ENCODE measurements at places on chromosomes 7 and 10. TPM values are rescaled to one million over a fixed set of nuclear protein-coding genes. Genes with fewer than 3 reads are reported as not detected.

DNA sequence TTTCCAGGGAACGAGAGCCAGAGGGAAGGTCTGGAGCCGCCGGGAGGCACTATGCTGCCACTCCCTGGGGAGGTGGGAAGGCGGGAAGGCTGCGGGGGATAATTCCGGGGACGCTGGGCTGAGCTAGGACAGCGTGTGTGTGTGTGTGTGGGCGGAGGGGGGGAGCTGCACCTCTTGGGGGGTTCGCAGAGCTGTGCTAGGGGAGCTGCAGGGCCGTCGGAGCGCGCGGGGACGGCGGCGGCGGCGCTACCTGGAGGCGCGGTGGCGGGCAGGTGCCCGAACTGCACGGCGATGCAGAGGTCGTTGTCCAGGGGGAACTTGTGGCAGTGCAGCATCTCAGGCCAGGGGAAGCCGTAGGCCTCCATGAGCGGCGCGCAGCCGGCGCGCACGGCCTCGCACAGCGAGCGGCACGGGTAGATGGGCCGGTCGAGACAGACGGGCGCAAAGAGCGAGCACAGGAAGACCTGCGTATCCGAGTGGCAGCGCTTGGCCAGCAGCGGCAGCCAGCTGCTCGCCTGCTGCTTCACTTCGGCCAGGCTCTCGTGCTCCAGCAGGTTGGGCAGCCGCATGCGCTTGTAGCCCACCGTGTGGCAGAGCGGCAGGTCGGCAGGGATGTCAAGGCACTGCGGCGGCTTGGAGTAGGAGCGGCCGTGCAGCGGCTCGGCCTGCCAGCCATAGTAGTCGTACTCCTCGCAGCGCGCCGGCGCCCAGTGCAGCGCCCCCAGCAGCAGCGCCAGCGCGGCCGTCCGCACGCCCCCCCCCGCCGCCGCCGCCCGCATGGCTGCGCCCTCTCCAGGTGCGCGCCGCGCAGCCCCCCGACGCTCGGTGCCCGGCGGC lies 526 bp downstream of the SFRP5 start:
- DNase-seq = peak; percentile 82

DNA sequence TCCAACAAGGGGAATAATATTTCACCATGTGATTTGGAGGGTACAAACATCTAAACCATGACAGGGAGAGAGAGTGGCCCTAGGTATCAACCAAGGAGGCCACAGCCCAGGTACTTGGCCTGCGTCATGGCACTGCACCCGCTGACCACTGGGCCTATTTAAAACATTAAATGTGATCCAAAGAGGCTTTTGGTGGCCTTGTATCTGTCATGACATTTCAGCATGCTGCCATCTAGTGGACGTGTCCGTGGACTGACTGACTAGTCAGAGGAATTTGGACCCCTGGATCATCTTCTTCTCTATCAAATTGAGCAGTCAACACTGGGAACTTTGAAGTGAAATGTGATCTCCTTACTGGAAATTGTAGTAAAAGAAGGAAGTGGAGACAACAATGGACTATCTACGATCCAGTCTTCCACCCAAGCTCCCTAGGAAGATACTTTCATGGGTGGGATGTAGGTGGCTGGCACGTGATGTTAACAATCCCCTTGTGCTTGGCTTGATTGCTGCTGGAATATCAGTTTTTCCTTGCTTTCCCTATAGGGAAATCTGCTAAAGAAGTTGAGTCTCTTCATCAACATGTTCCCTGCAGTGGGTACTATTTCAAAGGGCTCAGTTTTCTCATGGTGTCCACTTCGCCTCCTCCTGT lies 24.6 kb upstream of the ITGA8 start:
- peak; percentile 85 for DNase-seq

- DNase-seq = no peak
Measured at GRCh38 chr7:147861058-147861716, 729.4 kb upstream of the C7orf33 start.

- DNase-seq = peak; percentile 54
Measured at GRCh38 chr7:29127527-29127926, 18.8 kb downstream of the CPVL start.

DNA sequence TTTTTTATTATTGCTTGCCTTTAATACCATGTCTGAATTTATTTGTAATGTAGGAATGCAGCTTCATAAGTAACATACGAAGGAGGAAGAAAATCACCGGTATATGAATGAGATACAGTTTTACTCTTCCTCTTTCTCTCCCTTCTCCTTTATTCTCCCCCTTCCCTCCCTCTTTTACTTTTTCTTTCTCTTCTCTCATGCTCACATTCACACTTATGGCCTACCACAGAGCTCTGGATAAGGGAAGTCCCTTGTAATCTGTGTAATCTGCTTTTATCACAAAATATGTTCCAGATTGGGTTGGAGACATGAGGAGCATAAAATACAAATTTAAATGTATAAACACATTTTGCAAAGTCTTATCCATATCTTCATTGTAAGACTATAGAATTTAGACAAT lies 59.4 kb downstream of the MDFIC start:
- DNase-seq = no peak

- DNase-seq = no peak
Measured at GRCh38 chr7:42189535-42189934, 47.5 kb downstream of the GLI3 start.

- no peak for DNase-seq
Measured at GRCh38 chr7:94662548-94662947, 6.6 kb upstream of the SGCE start.

DNA sequence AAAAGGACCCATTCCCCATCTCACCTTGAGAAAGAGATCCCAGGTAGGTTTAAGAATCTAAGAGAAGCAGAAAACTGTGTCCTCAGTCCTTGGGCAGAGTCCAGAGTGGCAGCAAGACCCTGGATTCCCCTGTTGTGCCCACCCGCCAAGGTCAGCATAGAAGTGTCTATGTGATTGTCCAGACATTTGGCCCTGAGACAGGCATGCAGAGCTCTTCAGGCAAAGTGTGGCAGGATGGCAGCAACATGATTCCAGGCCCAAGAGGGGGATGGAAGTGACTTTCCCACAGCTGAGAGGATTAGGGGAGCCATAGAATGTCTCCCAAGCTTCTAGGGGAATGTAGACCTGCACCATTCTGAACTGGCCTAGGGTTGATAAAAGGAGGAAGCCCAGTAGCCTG lies 39.1 kb upstream of the OPALIN start:
- no peak for DNase-seq

GRCh38 chr7:73705551-73705920 lies 13.9 kb downstream of the STX1A start:
- DNase-seq = no peak

GRCh38 chr7:123398921-123399320 lies 135.5 kb downstream of the IQUB start:
- no peak for DNase-seq

DNA sequence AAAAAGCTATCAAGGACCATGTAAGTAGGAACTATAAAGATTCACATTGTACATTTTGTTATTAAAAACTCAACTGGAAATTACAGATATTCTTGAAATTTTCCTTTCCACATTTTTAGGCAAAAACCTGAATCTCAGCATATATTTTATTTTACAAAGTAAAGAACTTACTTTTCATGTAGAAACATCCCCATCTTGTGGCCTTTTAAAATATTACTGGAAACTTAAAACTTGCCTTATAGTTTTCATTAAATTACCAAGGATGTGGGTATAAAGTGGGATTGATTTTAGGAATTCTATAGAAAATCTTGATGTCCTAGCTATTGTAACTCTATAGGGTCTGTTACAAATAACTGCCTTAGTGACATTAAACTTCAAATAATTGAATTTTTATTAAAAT lies 10.6 kb downstream of the DBF4 start:
- DNase-seq = peak; percentile 25

DNA sequence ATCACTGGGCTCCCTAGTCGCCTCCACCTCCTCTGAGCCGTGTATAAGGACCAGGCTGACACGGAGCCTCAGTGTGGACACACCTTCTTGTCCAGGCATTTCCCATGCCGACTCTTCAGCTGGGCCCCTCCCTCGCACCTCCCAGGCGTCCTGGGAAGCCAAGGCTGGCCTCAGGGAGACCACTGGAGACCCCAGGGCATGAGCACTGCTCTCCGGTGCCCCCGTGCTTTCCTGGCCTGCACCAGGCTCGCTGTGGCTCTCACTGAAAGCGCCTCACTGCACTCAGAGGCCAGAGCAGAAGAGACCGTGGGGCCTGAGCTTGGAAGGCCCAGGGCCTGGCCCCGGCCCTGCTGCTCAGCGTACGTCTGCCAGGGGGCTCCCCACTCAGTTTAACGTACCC lies 31.4 kb downstream of the LRRC27 start:
- DNase-seq = no peak

GRCh38 chr10:11936389-11937152 lies 106.0 kb downstream of the UPF2 start:
- peak; percentile 14 for DNase-seq

- peak; percentile 82 for DNase-seq
Measured at GRCh38 chr7:44534501-44534900, 6.6 kb downstream of the NPC1L1 start.

DNA sequence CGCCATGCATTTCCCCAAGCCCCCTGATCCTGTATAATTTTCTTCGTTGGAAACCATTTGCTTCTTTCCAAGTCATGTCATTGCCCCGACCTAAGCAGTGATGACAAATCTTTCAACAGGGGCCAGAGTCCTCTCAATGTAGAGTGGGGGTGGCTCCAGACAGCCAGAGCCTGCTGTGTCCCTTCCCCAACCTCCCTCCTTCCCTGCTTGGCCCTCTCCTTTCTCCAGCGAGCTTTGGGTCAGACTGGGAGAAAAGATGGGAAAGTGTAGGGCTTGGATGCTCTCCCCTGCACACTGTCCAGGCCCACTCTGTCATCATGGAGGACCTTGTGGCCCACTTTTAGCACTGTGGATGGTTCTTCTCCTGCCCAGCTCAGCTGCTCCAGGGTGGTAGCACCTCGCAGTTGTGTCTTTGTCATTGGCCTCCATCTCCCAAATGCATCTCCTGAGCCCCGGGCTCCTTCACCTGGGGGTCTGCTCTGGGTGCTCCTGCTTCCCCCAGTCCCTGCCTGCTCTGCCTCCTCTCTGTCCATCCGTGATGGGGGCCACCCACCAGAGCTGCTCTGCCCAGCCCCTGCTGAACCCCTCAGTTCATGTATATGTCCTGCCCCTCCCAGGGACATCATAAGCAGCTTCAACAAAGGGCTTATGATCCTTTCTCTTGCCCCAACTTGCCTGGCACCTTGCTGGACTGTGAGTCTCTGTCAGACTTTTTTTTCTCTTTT lies 37.5 kb downstream of the BTBD16 start:
- DNase-seq = no peak

DNA sequence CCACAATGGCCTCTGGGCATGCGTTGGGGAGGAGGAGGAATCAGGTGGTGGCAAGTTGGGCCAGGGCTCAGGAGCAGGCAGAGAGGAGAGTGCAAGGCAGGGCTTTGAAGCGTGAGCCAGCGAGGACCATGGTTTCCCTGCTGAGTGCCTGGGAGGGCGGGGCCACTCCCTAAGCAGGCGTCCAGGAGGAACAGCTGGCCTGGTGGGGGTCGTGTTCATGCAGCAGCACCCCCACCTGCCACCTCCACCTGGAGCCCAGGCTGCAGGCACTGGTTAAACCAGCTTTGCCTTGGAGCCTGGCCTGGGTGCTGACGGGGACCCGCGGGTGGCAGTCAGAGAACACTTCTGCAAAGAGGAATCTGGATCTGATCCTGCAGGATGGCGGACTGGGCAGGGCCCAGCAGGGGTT lies 24.2 kb upstream of the AQP1 start:
- DNase-seq = peak; percentile 29

DNA sequence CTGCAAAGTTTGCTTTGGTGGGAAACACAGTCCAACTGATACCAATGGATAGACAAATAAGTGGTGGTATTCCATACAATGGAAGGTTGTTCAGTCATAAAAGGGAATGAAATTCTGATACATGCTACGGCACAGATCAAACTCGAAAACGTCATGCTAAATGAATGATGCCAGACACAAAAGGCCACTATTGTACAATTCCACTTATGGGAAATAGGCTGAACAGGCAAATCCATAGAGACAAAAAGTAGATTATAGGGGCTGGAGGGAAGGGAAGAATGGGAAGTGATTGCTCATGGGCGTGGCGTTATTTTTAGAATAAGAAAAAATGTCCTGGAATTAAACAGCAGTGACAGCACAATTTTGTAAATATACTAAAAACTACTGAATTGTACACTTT lies 66.0 kb upstream of the FOXK1 start:
- no peak for DNase-seq

- DNase-seq = no peak
Measured at GRCh38 chr7:95411666-95412065, 15.5 kb upstream of the PON3 start.

DNA sequence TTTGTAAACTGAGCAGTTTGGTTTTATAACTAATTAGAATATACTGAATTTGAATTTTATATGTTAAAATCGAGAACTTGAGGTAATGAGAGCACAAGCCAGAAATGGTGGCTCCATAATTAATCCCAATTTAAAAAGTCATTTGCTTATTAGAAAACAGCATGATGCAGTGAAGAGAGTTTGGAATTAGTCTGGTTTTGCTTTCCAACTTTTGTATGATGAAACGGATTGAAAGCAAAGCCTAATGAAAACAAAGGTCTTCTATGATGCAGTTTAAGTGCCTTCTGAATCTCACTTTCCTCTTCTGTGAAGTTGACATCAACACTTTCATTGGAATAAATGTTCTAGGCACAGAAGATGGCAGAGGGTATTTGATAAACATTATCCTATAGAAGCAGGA lies 89.4 kb downstream of the SORCS1 start:
- DNase-seq = no peak

DNA sequence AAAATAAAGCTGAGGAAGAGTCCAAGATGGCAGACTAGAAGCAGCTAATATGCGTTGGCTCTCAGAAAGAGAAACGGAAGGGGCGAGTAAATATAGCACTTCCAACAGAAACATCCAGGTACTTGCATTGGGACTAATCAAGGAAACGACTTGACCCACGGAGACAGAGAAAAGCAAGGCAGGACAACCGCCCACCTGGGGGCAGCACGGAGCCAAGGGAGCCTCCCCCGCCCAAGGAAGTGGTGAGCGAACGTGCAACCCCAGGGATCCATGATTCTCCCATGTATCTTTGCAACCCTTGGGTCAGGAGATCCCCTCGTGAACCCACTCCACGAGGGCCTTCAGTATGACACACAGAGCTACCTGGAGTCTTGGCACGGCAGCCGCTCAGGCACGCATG lies 45.4 kb upstream of the GRM3 start:
- DNase-seq = peak; percentile 64

GRCh38 chr10:15344876-15345285 lies 26.2 kb downstream of the FAM171A1 start:
- peak; percentile 33 for DNase-seq

The EIF5AL1 gene
- total RNA-seq = 0.24 TPM

The TEX36 gene
- not detected for total RNA-seq

The CHAT gene
- total RNA-seq = not detected

The HECW1 gene
- 0.28 TPM for total RNA-seq

The CC2D2B gene
- 0.22 TPM for total RNA-seq

The SORCS1 gene
- 15.2 TPM for total RNA-seq

The AZGP1 gene
- not detected for total RNA-seq
